Cardiac muscle cell (in vitro differentiated cells and primary cell): ENCODE measurements at places on chromosomes 5 and 9.

DNA sequence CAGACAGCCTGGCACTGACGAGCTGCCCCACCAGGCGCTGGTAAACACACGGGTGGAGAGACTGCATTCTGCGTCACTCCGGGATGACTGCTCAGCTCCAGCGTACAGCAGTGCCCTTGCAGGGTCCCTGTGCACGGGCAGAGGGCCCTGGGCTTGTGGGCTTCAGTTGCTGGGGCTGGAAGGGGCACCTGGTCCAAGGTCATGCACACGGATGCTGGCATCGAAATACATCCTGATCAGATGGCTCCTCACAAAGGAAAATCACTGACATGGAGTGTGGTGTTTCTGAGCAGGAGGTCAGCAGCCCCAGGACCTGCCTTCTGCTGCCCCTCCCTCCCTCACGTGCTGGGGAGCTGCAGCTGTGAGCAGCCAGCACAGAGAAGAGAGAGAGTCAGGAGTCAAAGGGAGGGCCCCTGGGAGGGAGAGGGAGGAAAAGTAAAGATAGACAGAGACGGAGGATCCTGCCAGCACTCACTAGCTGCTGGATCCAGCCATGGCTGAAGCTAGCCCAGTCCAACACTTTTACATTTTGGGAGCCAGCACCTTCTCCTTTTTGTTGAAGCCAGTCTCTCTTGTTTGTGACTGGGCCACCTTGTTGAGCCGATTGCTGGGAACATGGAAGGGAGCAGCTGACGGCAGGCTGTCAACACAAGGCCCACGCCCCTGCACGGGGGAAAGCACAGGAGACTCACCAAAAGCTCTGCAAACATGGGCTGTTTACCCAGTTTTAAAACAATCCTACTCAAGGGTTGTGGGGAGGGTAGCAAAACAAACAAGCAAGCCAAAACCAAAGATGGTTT, 166.5 kb upstream of the PHYKPL start:
- DNase-seq, result no peak

DNA sequence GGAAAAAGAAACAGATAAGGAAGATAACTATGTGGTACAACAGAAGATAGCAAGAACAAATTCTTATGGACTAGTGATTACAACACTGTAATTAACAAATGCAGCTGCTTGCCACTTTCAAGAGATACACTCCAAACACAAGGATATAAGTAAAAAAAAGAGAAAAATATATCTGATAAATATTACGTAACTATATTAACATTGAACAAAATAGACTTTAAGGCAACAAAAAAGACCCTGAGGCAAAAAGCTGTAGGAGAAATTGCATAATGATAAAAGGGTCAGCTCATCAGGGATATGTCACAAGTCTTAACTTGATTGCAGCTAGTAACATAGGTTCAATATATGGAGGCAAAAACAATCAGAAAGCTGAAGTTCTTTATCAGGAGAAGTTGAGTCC, 51.3 kb upstream of the RNF130 start:
- no peak for DNase-seq

DNA sequence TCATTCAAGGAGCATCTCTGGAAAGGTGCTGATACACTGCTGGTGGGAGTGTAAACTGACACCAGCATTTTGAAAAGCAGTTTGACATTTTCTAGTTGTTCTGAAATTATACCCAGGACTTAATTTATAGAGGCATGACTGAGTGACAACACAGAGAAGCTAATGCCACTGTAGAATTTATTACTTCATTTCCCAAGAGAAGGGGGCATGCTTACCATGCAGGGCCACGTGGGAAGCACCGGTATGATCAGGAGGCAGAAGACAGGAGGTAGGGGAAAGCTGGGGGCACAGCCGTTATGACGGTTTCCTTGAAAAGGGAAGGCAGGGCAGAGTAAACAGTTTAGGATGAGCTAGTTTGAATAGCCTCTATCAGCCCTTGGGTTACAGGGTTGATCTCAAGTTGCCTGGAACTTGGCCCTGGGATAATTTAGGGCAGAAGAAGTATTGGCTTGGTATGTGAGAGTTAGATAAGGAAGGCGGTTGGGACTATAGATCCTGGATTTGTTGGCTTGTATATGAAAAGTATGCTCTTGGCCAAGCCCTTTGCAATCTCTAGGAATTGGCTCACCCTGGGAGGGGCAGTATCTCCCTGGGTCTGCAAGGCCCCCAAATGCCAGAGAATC, 305.7 kb downstream of the ENC1 start:
- DNase-seq, result no peak

GRCh38 chr9:33167972-33168461, 881 bp upstream of the B4GALT1 start:
- DNase-seq, result peak; percentile 38

DNA sequence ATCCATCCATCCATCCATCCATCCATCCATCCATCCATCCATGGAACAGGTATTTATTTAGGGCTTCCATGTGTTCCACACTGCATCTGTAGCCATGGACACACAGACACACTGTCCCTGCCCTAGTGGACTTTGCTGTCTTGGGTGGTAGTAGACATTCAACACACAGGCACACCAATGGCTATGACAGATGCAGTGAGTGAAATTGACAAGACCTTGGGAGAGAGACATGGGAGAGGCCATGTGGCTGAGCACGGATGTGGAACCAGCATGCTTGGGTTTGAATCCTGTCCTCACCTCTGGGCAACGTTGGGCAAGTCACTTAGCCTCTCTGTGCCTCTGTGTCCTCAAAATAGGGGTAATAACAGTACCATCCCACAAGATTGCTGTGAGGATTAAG, 45.3 kb downstream of the STOM start:
- DNase-seq, result no peak
